Activated naive CD4-positive, alpha-beta T cell (primary cell): ENCODE measurements at places on chromosomes 3 and 15.

DNA sequence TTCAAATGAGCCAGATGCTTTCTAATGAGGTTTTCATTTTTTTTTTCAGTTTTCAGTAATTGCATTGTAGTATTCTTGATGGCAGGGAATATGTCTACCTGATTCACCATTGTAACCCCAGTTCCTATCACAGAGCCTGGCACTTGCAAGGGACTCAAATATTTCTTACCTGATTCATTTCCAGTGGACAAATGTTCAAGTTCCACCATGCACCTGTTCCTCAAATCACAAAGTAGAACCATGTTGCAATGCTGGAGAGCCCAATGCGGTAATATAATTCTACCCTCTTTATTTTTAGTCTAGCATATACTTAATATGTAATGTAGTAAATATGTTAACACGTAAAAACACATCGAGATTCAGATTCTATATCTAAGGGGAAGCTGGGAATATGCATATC, 722.6 kb downstream of the AGBL1 start:
- no peak for DNase-seq

- no peak for DNase-seq
Observed at GRCh38 chr15:34240537-34240936, 15.7 kb downstream of the EMC4 start.

DNA sequence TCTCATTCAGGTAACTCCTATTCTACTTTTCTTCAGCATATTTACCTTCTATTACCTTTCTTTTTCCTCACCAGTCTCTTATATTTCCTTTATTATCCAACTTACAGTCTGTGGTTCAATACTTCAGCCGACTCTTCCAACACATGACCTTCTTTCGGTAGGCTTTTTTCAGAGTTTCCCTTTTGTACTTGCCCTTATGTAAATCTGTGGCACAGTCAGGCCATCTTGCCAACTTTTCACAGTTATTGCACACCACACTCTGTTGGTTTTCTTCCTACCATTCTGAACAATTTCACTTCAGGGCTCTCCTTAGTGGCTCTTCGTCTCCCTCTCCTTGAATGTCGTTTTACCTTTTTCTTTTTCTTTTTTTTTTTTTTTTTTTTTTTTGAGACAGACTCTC, 427.8 kb downstream of the LPP start:
- DNase-seq: no peak

- no peak for DNase-seq
Observed at GRCh38 chr15:99493461-99493860, 72.3 kb upstream of the MEF2A start.

DNA sequence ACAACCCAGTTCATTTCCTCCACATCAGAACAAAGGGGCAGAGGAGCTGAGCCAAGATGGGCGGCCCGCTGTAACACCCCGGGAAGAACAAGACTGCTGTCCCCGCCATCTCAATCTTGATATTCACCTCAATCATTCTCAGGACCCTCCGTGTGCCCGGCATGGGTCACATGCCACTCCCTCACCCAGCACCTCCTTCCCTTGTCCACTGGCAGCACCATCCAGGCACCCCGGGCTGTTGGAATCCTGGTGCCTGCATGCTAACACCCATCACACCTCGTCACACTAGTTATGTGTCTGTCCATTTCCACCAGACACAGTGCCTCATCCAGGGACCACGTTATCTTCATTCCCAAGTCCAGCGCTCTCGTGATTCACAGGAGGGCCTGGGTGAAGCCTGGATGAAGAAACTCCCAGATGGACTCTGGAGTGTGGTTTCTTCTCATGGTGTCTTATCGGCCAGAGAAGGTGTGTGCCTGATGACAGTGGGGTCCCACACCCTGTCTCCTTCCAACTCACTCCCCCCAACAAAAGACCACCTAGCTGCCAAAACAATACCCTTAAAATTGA, 16.7 kb downstream of the MEGF11 start:
- no peak for DNase-seq

GRCh38 chr15:48557335-48557734, 88.2 kb downstream of the FBN1 start:
- DNase-seq: no peak

DNA sequence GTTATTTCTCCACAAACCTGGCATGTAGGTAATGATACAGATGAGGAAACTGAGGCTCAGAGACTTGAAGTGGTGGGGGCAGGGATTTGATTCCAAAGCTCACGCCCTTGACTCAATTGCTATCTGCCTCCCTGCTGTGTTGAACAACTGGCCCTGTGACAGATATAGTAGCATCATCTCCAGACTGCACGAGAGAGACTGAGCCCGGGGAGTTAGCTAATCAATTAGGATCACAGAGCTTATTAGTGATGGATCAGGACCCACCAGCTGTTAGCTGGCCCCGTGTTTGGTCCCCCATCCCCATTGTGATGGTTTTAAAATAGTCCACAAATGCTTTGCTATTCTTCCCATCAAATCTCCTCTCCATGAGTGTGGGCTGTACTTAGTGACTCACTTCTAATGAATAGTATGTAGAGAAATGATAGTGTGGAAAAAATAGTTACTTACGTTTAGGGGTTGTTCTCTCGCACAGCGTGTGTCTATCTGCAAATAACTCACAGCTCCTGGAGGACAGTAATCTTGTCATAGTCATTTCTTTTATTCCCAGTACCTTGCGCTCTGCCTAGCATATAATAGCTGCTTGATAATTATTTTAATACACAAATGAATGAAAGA, 74.4 kb upstream of the KLF13 start:
- DNase-seq: no peak

- DNase-seq: no peak
Observed at GRCh38 chr3:161508852-161509477, 12.4 kb downstream of the OTOL1 start.

GRCh38 chr3:105365391-105366325, 1.1 kb upstream of the ALCAM start:
- no peak for DNase-seq

DNA sequence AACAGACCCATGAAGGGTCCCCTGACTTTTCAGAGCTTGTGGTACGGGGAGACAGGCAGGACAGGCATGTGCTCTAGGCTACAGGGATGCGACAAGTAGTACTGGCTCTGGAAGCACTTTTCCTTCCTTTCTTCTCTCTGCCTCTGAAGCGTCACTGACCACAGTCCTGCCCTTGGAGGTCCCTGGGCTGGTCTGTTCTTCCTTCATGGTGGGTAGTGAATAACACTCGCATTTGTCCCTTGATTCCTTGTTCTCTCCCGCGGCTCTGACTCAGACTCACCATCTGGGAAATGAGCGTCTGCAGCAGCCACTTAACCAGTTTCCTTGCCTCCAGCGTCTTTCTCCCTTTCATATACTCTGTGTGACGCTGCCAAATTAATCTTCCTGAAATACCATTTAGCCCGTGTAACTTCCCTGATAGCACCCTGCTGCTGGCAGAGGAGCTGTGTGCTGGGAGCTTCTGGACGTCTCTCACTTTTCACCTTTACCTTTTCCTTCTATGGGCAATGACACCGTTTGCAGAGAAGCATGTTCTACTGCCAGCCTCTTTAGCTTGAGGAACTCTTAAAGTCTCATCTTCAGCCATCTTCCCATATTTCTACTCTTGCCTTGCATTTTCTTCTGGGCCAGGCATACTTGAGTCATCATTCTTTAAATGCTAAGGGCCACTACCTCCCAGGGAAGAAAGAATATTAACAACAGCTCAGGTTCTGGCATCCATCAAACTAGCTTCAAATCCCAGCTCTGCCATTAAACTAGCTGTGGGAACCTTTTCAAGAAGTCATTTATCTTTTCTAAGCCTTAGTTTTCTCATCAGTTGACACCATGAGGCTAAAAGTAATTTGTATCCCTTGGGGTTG, 33.6 kb downstream of the TMEM45A start:
- no peak for DNase-seq

DNA sequence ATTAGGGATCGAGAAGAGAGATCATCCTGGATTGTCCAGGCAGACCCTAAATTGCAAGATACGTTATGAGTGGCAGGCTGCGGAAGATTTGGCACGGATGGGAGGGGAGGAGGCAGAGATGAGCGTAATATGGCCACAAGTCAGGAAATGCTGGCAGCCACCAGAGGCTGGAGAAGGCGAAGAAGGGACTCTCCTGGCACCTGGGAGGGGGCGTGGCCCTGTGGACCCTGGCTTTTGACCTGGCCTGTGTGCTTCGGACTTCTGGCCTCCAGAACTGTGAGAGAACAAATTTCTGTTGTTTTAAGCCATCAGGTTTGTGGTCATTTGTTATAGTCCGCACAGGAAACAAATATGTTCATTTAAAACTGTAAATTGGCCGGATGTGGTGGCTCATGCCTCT, 31.9 kb upstream of the IGF1R start:
- DNase-seq: no peak

DNA sequence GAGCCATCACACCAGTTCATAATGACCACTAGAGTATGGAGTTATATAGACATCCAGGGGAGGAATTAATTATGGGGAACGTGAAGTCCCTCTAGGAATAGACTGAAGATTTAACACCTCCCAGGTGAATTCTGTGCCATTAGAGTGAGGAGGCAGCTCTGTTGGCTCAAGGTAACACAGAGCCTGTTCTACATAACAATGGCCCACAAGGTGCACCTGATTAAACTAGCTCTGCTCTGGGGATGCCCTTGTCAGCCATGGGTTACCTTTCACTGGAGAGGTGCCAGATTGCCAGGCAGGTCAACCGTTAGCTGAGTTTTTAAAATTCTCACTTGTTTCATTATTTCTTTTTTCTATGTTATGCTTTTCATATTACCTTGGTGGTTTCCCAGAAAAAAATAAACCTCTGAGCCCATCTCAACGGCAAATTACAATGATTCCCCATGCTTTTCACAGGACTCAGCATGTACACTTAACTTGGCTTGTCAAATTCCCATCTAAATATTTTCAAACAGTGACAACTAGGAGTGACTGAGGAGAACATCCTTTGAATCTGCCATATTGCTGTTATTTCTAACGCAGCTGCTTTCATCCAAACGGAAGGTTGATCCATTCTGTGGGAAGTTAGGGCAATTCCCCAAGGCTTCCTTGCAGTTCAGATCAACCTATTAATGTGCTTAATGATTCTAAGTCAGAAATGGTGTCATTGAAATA, 512.9 kb downstream of the MCTP2 start:
- DNase-seq: no peak

- DNase-seq: no peak
Observed at GRCh38 chr3:52257911-52258310, 12.4 kb downstream of the PPM1M start.

DNA sequence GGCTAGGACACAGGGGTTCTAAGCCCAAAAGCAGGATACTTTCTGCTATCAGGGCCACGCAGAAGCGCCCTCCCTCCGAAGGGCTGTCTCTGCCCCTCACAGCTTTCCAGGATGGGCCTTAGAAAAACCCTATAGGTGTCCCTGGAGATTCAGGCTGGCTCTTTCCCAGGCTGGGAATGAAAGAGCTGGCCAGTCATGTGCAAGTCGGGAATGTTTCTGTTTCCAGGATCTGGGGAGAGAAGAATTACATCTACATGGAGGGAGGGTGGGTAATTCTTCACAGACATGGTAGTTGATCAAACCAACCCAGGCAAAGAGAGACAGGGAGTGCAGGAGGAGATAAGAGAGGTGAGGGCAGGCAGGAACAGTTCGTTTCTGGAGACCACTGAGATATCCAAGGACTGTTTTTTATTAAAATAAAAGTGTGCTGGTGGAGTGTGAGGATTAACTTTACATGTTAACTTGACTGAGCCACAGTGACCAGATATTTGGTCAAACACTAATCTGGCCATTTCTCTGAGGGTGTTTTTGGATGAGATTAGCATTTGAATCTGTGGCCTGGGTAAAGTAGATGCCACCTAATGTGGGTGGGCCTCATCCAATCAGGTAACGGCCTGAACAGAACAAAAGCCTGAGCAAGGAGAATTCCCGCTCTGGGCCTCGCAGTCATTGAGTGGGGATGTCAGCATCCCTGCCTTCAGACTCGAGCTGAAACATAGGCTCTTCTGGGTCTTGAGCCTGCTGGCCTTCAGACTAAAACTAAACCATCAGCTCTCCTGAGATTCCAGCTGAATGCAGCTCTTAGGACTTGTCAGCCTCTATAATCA, 15.3 kb downstream of the NUP210 start:
- DNase-seq: no peak

DNA sequence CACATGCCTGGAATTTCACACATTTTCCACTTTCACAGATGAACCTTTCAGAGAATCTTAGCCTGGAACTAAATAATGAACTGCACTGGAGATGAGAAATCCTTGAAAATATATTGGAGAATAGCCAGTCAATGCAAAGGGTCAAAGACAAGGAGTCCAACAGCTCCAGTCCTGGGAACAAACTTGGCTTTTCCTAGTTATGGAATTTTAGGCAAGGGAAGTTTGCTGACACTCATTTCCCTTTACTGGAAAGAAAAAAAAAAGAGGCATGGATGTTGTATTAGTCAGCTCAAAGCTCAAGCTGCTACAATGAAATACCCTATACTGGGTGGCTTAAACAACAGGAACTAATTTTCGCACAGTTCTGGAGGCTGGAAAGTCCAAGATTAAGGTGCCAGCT, 690.8 kb upstream of the ARPP21 start:
- no peak for DNase-seq

GRCh38 chr15:40272485-40273056, 10.3 kb downstream of the ANKRD63 start:
- DNase-seq: no peak

DNA sequence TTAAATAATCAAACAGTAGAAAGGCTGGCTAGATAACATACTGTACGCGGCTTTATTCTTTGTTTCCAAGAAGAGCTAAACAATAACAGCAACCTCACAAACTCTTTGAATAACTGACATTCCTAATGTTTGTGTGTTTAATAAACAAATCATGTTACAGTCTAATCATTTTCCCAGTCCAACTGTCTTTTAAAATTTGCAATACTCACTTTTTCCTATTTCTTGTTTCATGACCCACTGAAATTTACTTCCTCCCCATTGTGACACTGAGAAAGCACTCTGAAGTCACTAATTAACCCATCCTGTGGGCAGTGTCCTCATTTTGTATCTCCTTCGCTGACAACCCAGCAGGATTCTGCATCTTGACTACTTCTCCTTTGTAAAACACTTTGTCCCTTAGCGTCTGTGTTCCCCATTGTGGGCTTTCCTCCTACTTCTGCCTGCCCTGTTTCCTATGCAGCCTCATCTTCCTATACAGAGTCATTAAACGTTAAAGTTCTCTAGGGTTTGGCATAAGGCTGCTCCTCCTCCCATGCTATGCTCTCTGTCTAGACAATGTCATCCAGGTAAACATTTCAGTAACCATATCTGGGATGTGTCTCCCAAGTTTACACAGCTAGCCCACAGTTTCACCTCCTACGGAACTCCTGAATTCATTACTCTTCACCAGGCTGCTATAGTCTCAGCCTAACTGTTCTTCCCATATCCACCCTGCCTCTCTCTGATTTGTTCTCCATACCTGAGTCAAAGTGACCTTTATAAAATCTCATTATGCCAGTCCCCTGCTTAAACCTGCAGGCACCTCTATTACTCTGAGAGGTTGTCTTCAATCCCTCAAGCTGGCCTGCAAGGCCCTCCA, 148.9 kb downstream of the GREM1 start:
- DNase-seq: no peak
